Effector CD8-positive, alpha-beta T cell (primary cell): ENCODE measurements at places on chromosomes 3 and 15.

DNA sequence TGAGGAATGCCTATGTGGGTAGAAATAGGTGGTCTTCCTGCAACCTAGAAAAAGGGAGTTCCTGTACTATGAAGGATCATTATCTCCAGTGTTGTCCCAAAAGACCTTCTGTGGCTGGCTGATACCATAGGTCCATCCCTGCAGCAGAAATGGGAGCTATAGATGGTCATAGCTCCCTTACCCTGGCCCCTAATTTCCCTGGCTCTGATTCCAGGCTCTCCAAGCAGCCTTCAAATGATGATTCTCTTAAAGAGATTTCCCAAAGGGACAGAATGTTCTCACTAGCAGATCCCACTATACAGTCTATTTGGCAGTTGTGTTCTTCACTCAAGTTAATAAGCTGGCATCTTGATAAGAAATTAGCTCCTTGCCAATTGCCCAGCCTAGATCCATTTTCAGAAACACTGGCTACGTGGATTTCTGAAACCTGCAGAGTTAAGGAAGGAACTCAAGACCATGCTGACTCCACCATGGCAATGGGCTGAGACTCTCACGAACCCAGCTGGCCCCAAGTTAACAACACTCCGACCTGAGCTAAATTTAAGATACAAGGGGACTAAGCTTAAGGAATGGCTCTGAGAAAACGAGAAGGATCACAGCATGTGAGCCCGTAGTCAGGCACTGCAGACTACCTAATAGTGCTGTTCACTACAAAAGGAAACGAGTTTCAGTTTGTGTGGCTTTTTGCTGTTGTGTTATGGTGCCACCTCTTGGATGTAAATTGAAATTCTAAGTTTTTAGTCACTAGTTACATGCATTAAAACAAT lies 11.4 kb downstream of the C15orf40 start:
- no peak for DNase-seq

- DNase-seq, result no peak
These were observed 266.4 kb upstream of the AZI2 start for GRCh38 chr3:28615071-28615470.

GRCh38 chr15:40538976-40539375 lies 25.9 kb downstream of the CCDC32 start:
- DNase-seq, result no peak

DNA sequence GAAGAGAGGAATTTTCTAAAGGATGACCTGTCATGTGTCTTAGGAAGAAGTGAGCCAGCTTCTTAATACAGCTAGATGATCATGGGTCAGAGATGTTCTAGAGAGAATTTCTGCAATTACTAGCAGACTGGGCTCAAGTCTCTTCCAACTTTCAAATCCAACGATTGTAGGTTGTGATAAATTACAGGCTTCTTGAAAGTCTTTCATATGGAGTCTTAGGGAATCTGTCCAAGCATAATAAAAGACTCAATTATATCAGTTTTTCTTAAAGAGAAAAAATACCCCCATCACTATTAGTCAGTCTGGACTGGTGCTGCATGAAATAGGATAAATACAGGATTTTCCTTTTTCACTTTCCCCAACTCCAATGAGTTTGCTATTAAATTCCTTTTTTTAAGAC lies 59.1 kb downstream of the DRD3 start:
- no peak for DNase-seq

DNA sequence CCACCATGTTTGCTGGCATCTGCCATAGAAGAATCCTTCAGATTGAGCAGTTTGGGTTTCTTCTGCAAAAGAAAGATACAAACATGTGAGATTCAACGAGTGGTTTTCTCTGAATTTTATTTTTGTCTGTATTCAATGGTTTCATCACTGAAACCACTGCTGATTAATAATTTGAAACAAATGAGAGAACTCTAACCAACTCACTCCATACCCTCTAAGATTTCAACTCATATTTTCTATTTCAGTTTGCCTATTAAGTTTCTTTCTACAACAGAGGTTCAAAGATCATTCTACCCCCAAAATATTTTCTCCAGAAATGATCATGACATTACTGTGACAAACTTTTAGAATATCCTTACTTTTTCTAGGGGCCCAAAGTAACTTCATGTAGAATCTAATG lies 38.7 kb upstream of the MAN2C1 start:
- DNase-seq, result no peak

- DNase-seq, result no peak
These were observed 61.0 kb downstream of the HMG20A start for GRCh38 chr15:77481670-77482069.

- no peak for DNase-seq
These were observed 350.1 kb upstream of the PROK2 start for GRCh38 chr3:72134989-72135451.

DNA sequence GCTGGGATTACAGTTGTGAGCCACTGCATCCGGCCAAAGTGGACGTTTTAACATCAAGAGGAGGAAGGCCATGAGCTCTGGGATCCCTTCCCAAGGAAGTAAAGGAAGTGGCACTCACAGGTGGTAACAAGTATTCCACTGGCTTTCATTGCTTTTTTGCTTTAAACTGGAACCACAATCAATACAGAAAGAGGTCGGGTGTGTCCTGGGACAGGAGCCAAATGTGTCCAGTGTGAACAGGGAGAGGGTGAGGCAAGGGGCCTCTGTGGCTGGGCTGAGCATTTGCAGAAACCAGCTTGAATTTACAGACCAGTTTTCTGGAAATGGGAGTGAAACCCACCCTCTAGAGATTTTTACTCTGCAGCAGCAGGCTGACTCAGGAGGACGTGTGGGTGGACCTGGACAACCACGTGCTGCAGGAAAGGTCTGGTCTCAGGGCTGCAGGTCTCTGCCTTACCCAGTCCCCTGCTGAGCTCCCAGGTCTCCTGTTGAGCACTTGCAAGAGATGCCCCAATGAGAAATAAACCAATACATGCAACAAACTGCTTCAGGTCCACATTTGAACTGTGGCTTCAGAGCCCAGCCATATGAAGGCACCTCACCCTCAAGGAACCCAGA lies 42.8 kb upstream of the TMEM115 start:
- no peak for DNase-seq

DNA sequence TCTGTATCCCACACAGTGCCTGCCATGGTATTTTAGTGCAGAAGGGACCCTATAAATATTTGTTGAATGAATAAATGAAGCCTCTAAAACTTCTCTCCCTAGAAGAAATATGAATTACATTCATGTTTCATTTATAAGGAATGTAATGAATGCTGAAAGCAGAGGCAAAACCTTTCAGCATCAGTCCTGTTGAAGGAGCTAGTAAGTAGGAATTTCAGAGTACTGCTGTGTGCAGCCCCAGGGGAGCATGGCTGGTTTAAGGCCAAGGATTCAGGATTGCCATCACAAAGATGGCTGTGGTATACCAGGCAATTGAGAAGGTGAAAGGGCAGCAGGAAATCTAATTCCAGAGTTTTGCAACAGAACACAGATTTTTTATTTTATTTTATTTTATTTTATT lies 1131.4 kb downstream of the IGSF11 start:
- DNase-seq, result no peak

DNA sequence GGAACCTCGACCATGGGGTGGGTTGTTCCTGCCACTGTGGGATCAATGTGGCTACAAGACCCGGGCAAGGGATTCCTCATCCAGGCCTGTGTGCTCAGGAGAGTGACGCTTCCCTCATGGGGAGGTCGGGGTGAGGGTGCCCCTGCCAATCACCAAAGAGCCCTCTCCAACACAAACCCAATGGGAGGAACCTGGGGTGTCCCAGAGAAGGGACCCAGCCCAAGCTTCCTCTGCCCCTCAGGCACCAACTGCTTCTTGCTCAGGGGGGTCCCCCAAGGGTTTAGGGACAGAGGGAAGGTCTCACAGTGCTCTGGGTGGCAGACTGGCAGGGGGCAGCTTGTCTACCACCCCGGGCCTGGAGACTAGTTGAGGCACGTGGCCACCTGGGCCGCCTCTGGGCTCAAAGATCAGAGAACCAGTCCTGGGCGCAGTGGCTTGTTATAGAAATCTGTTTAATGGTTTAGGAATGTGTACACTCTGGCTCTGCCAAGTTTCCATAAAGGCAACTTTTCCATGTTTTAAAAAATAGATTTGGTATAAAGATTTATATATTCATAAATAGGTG lies 26.6 kb downstream of the GP9 start:
- no peak for DNase-seq

DNA sequence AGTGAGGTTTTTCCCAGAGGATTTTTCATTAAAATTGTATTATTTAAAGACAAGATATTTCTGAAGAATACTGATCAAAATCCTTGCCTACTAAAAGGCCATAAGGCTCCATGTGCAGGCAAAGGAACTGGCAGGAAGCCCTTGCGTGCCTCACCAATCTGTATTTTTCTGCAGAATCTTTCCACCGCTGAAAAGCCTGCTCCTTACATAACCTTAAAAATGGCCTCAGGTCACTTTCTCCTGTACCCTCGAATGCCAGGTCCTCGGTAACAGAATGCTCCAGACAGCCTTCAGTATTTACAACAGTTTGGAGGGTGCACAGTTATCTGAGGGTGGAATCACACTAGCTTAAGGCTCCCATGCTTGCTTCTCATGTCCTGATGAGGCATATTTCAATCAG lies 3.2 kb downstream of the MORC1 start:
- DNase-seq, result no peak
